AML-193 (cell line): ENCODE measurements at places on chromosomes 7 and 10.
A peak's percentile ranks its signal among the peaks of the same experiment; 100 is the strongest.

DNA sequence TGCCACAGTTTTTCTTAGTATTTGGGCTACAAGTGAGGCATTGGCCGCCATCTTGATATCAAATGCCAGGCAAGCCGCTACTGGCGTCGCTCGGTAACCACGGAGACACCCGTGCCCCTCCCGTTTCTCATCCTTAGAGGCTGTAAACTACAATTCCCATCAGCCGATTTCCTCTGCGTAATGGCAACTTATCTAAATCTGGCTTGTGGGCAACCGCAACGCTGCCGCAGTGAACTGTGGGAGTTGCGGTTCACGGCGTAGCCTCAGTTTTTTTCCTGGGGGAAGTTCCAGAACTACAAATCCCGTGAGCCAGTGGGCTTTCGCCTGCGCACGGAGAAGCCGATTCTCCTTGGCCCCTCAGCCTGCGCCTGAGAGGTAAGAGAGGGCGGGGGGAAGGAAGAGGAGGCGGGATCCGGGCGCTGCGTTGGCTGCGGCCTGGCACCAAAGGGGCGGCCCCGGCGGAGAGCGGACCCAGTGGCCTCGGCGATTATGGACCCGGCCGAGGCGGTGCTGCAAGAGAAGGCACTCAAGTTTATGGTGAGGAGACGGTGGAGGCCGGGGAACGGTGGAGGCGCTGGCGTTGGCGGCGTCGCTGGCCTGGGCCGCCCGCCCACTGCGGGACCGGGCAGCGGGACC, at the start of gene BTRC:
Gene BTRC, plus strand, starts transcription at position 474 of the 636 bp plus-strand sequence. Its CDS starts 16 bp downstream, at position 490.
- peak; percentile 98 for DNase-seq

- DNase-seq = no peak
These were observed 69.2 kb downstream of the ARMC3 start for GRCh38 chr10:22997096-22997495.

DNA sequence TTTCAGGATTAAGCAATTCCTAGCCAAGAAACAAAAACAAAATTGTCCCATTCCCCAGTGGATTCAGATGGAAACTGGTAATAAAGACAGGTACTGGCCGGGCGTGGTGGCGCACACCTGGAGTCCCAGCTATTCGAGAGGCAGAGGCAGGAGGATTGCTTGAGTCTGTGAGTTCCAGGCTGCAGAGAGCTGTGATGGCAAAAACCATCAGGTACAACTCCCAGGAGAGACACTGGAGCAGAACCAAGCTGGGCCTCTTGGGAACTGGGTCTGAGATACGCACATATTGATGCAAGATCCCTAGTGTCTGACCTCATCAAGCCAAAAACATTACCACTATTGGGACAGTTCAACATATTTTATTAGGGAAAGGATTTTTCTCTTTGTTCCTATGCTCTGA, 84.0 kb upstream of the ANLN start:
- no peak for DNase-seq

DNA sequence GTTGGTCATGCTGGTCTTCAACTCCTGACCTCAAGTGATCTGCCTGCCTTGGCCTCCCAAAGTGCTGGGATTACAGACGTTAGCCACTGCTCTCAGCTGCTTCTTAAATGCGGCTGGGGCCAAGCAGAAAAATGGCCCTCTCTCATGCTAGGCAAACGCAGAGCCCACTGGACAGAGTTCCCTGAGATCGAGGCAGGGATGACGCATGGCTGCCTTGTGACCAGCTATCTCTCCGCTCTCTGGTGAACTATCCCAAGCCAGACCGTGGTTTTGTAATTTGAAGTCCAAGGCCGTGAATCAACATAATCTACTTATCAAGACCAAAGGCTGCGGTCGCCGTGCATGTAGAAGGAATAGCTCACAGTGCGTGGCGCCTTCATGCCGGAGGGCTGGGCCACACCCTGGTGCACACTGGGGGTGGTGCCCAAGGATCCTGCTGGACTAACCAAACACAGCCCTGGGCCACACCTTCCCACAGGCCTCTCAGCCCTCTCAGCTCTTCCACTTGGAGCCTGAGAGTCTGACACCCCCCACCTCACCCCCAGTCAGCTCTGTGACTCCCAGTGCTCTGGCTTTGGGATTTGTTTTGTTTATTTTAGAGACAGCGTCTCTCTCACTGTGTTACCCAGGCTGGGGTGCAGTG, 88.1 kb upstream of the CUX1 start:
- DNase-seq = no peak

DNA sequence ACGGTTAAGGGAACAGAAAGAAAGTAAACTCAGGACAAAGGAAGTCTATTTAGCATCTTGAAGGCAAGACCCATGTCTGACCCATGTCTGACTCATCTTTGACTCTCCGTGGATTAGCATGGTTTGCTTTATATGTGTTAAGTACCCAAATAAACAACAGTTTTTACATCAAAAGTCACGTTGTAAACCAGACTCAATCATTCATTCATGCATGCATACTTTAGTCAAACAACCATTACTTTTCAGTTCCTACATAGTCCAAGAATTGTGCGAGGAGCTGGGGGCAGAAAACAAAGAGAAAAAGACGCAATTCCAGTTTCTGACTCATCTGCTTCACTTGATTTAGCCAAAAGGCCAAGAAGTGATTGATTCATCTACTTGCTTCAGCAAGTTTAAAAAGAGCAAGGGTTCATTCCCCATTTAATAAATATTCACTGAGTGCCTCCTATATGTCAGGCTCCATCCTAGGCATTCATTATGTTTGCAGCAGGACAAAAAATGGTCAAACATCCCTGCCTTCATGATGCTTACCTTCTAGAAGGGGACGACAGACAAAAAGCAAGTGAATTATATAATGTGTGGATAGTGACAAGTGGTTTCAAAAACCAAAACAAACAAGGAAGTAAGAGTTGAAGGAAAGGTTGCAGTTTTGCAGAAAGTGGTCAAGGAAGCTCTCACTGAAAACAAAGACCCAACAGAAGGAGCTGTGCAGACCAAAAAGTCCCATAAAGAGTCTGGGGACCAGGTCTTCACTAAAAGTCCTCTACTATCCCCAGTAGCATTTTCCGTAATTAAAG, 116.2 kb downstream of the FAM107B start:
- no peak for DNase-seq

GRCh38 chr10:78508955-78509748, 475.5 kb downstream of the RPS24 start:
- DNase-seq = no peak

GRCh38 chr10:8531116-8531515, 476.6 kb downstream of the GATA3 start:
- no peak for DNase-seq

DNA sequence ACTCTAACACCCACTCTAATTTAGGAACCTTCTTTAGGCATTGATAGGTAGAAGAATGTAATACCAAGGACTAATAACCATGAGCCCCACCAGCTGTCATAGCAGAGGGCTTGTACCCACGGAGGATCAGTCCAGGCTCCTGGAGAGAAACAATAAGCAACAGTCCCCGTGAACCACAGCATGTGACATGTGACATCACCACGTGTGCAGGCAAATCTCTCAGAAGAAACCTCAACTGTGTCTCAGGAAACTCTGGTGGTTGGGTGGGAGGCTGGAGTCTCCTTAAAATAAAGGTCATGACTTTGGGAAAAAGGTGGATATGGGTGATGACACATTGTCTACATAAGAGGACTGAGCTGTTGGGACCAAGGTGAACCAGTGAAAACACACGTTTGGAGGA, 653.9 kb upstream of the FOXK1 start:
- no peak for DNase-seq

GRCh38 chr7:77337456-77337990, 78.6 kb downstream of the GSAP start:
- DNase-seq = no peak

DNA sequence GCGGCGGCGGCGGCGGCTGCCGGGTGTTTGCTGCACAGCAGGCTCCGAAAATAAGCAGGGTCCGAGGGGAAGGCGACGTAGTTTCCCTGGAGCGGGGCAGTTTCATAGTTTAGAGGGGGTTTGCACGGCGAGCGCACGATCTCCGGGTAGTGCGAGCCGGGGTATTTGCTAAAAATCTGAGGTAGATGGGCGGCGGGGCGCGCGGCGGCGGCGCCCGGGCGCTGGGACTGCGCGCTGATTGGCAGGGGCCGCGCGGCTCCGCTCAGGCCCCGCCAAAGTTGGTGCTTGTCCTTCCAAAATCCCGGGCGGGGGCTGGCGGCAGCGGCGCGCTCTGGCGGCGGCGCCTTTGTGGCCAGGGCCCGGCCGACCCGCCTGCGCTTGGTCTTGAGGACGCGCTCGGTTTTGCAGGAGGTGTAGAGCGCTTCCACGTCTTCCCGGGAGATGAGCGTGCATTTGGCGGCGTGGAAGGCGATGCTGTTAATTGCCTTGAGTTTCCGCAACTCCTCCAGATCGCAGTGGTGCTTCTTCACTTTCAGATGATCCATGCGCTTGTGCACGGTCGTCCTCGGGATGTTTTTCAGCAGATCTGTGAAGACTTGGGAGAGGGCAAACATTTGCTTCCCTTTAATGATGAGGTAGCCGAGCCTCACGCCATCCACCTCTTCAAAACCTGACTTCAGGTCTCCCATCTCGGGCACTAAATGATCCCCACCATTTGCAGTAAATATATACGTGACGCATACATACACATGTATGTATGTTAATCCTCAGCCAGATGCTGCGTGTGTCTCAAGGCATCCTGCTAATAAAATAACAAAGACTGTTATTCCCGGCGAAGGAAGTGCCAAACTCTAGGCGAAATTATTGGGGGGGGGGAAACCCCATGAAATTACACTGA, 8.1 kb downstream of the SKIDA1 start:
- DNase-seq = no peak
